ENCODE measurements at places on chromosomes 1 and 21.

- DNase-seq: no peak
Observed at GRCh38 chr1:113401067-113401466, 10.8 kb downstream of the MAGI3 start.

DNA sequence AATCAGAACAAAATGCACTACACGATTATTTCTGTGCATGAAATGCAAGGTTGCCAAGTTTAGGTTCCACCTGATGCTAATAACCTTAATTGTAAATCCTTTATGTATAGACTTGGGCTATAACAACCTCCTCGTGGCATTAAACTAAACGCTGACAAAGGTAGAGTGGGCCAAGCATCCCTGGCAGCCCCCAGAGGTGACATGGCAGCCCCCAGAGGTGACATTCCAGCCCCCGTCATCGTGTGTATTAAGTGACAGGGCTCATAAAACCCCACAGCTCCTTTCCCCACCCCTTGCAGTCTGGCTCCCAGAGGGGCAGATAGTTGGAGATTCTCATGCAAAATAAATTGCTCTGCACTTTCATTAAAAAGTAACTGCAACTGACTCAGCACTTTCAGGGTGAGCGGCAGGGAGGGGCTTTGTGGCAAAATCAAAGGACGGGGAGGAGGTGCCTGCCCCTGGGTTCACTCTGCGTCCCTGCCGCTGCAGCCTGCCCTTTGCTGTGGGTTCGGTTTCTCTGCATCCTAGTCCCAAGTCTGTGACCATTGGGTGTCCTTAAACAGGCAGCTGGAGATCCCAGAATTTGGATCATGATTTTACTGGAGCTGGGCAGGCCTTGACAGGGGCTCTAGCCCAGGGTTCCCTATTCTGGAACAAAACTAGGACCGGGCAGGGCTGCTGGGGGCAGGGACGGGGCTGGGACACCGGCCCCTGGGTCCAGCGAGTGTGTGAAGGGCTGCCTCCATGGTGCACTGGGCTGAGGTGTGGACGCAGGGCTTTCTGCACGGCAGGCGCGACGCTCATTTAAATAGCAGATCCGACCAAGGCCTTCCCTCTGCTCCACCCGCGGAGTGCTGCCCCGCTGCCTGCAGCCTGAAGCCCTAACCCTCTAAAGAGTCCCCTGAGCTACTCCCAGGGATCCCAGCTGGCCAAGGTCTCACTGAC, 234.9 kb upstream of the VAMP3 start:
- no peak for DNase-seq

GRCh38 chr1:241934866-241935265, 22.7 kb upstream of the BECN2 start:
- DNase-seq: no peak

DNA sequence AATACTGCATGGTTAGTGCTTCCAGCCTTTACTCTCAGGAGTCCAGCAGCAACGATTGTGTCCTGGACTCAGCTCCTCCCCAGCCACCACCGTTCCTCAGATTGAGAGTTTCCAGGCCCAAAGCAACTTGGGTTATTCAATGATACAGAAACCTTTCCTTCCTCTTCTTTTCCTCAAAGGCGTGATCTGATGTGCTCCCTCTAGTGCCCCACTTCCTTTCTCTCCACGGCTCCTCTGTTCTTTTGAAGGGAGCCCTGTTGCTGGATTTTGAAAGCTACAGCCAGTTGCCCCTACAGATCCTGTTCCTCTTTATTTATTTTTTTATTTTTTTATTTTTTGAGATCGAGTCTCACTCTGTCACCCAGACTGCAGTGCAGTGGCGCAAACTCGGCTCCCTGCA, 14.1 kb downstream of the CRP start:
- no peak for DNase-seq

DNA sequence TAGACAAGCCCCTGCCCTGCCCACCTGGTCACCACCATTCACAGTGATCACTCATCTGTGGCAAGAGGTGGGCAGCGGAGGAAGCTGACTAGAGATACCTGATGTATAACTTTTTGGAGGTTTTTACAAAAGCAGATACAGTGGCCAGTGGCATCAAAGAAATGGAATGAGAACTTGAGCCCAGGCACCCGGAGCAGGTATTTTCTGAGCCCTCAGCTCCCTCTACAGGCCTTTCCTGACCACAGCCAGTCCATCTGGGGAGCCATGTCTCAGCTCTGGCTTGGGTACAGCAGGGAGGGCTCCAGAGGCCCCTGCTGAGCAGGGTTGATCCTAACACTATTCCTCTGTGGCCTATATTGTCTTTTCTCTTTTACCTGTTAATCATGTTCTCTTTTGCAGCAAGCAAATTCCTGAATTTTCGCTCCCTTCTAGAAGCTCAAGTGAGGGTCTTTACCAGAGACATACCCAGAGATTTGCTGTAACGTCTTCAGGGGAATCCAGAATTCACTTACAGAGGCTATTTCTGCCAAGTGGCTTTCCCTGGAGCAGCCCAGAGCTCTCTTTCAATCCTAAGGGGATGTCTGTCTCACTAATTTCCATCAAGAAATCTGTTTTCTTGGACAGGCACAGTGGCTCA, 27.3 kb downstream of the GPR157 start:
- DNase-seq: no peak

DNA sequence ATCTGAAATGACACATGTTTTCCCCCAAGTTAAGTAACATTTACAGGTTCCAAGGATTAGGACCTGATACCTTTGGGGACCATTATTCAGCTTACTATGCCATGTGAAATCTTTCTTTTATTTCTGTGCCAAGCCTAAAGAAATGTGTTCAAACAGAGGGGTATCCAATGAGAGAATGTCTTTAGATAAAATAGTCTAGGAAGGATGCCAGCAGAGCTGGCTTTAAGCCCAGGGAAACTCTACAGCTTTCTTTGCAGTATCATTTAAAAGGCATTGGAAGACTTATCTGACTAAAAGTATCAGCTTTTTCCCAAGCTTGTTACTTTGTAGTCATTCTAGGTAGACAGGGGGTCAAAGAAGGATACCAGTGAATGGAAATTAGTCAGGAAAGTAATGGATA, 860.4 kb downstream of the PLA2G4A start:
- DNase-seq: no peak

DNA sequence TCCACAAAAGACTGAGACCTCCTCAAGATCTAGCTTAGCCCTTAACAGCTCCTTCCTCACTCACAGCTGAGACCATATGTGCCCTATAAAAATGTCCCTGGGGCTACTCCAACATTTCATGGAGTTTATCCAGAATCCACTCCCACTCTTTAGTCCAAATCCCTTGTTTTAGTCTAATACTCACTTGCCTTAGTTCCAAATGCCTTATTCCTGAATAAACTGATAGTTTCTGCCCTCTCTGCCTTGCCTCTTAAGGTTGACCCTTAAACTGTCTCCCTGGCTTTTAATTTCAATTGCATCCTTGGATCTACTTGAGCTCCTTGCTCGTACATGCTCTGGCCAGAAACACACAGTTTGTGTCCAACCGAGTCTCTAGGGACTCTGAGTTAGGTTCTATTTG, 47.3 kb upstream of the LYPLAL1 start:
- no peak for DNase-seq

DNA sequence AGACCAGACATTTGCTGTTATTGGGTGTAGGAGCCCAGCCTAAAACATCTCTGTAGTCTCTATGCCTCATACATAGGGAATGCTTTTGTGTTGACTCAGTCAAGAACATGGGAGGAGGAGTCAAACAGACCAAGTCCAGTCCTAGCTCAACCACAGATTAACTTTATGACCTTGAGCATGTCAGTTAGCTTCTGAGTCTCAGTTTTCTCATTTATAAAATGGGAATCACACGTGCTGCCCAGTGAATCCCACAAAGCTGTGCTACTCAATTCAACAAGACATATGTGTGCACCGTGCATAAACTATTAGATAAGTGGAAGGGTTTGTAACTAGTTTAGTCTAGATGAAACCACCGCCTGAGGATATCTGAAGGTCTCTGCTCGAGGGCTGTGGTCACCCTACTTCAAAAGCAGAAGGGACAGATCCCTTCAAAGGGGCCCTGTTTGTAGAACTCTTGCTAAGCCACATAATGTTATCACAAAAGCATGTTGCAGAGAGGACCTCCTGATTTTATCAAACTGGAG, 109.5 kb upstream of the NFIA start:
- no peak for DNase-seq

DNA sequence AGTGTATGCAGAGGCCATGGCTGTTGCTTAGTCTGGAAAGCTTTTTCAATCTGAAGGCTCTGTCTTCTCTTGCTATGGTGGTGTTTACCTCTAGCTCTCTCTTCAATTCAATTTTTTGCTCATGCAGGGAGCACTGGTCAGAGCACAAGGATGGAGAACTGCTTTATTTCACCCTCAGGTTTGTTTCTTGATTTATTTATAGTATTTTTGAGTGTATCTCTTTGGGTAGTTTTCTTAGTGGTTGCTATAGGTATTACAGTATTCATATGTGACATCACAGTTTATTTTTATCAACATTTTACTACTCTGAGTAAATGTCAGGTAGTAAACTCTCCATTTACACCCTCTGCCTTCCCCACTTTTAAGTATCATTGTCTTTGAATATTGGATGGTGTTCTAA, 147.9 kb downstream of the RASAL2 start:
- DNase-seq: no peak

DNA sequence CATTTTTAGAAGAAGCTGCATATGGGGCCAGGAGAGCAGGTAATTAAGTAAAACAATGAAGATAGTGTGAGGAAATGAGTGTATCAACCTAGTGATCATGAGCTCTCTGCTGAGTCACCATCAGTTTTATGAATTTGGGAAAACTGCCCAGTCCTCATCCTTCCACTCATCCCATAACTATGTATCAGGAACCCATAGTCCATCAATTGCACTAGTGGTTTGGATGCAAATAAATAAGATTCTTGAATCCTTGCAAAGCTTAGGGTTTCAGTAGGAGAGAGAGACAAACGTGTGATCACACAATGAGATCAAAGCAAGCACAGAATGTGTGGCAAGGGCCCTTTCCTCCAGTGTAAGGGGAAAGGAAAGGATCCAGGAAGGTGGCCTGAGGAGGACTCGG, 145.6 kb downstream of the ZZZ3 start:
- no peak for DNase-seq

DNA sequence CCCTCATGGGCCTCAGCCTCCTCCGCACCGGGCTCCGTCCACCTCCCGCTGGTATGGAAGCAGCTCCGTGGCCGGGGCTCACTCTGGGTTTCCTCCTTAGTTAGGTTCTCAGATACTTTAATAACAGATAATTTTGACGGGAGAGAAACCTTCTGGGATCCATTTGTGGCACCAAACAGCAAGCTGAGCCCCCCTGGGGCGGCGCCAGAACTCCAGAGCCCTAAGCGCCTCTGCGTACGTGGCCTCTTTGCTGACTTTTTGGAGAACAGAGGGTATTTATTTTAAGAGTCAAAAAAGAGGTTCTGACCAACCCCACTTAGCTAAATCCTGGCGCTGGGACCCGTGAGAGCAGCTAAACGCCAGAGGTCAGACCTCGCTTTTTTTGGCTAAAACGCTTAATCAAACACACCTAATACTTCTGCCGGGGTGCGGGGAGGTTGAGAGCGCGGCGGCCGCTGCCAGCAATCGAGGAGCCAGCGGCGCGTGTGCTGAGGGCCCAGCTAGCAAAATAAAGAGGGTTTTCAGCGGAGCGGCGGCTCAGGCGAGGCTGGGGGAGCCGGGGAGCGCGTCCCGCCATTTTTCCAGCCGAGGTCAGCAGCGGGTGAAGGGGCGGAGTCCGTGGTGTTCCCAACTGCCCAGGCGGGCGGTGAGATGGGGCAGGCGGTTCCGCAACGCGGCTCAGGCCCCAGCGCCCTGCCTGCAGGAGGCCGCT, 171.7 kb downstream of the PRDM16 start:
- DNase-seq: no peak

- no peak for DNase-seq
Observed at GRCh38 chr1:1239614-1240347, 6.7 kb downstream of the C1QTNF12 start.

DNA sequence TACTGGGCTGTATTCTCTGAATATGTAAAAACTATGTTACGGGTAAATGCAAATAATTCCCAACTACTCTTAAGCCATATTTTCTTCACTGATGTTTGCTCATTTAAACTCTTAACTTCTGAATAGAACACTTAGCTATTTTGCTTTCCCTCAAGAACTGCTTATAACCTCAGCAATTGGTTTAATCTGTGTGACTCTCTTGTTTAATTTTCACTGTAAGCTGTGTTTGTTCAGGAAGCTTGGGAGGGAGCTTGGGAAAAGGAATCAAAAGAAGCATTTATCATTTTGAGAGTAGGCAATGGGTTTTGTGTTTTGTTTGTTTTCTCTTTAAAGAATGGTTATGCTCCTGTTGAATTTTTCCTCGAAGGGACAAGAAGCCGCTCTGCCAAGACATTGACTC, 24.4 kb downstream of the GNPAT start:
- no peak for DNase-seq

GRCh38 chr1:248696774-248697173, 5.8 kb downstream of the OR14I1 start:
- DNase-seq: no peak

GRCh38 chr1:151314137-151314875, 12.9 kb downstream of the PI4KB start:
- no peak for DNase-seq

DNA sequence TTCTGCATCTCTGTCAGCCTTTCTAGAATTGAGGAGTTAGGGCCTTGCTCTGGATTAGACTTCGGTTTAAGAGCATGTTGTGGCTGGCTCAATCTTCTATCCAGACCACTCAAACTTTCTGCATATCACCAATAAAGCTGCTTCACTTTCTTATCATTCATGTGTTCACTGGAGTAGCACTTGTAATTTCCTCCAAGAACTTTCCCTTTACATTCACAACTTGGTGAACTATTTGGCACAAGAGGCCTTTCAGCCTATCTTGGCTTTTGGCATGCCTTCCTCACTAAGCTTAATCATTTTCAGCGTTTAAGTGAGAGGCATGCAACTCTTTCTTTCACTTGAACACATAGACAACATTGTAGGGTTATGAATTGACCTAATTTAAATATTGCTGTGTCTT, 3.6 kb upstream of the HORMAD1 start:
- no peak for DNase-seq

- DNase-seq: no peak
Observed at GRCh38 chr1:227887697-227888403, 59.9 kb downstream of the WNT9A start.

GRCh38 chr1:165257969-165258459, 98.5 kb downstream of the LMX1A start:
- no peak for DNase-seq

- DNase-seq: no peak
Observed at GRCh38 chr1:68442006-68442405, 7.7 kb downstream of the RPE65 start.

DNA sequence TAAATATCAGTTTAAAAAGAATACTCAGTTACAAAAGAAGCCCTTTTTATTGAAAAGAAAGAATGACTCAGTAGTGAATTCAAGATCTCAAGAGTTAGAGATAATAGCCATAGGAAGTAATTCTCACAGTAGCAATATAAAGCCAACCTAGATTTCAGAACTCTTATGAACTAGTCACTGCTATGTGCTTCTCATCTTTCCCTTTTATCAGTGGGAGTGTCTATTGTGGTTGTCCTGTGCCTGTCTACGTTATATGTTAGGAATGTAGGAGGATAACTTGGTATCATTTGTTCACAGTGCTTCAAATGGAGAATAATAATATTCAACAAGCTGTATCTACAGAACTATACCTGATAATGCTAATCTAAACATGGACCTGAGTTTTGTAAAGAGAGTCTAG, 73.1 kb upstream of the RGS21 start:
- no peak for DNase-seq

GRCh38 chr1:109579491-109579890, 31.1 kb downstream of the GNAI3 start:
- DNase-seq: no peak

- no peak for DNase-seq
Observed at GRCh38 chr1:76337542-76338219, 263.1 kb downstream of the ST6GALNAC3 start.

Measured in CD4-positive, alpha-beta T cell (primary cell).